ENCODE measurements at places on chromosomes 5 and 9. TPM values are rescaled to one million over a fixed set of nuclear protein-coding genes. Genes with fewer than 3 reads are reported as not detected.
A peak's percentile ranks its signal among the peaks of the same experiment; 100 is the strongest.

Gene SPDL1
- total RNA-seq, result 167 TPM

GRCh38 chr5:138990986-138991590 is 116.0 kb upstream of the LRRTM2 start:
- no peak for DNase-seq

DNA sequence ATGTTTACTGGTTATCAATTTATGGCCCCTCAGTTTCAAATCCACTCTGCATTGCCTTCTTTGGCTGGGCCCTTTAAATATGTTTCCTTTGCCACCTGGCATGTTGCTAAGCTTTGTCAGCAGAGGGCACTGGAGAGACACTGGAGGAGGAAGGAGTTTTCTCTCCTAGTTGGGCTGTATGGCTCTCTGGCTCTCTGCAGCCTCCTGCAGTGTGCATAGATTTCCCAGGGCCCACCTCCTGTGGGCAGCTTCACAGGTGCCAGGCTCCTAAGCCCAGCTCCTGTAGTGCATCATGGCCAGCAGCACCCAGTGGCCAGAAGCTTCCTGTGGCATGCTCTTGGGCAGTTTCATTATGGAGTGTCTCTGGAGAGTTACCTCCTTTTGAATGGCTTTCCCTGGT is 23.3 kb downstream of the CAVIN4 start:
- DNase-seq, result peak; percentile 70

GRCh38 chr5:115168829-115169486 is 750 bp downstream of the TRIM36 start:
- DNase-seq, result no peak

DNA sequence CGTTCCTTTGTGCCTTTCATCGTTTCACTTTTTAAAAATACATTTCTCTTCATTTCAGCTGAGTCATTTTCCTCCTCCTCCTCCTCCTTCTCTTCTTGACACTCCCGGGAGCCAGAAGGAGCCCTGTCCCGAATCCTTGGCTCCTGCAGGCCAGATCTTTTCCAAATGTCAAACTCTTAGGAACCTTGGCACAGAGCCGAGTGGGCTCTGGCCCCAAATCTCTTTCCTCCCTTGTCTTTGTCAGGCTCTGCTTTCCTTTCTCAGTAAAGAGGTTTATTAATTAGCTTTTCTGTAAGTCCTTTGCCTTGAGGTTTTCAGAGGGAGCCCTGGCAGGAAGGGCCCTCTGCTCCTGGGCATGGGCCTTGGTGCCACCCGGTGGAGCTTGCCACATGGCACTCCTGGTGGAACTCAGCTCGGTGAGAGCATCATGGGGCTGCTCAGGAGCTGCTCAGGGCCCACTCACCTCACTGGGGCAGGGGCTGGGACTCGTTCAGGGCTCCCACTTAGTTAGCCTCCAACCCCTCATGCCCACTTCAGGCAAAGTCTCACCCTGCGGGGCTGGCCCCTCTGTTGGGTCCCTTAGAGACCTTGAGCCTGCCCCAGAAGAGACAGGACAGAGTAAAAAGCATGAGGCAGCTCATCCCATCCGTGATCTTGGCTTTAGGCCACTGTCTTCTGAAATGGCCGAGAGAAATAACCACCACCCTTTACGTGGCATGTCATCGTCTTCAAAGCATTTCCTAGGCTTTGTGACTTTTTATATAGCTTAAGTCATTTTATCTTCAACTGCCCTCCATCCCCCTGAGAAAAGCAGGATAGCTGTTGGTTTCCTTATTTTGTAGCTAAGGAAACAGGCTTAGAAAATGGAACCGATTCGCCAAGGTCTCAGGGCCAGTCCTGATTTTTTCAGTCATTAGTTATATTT is 17.1 kb downstream of the STC2 start:
- DNase-seq, result peak; percentile 55

GRCh38 chr5:127875235-127876021 is 172.2 kb downstream of the CCDC192 start:
- peak; percentile 89 for DNase-seq

Gene AHRR
- 49.1 TPM for total RNA-seq

Gene AK6
- total RNA-seq, result 51.6 TPM

- no peak for DNase-seq
These were observed 140.3 kb upstream of the CDH18 start for GRCh38 chr5:20128343-20128742.

GRCh38 chr9:79573412-79573923 is 1.7 kb downstream of the TLE4 start:
- DNase-seq, result peak; percentile 34

DNA sequence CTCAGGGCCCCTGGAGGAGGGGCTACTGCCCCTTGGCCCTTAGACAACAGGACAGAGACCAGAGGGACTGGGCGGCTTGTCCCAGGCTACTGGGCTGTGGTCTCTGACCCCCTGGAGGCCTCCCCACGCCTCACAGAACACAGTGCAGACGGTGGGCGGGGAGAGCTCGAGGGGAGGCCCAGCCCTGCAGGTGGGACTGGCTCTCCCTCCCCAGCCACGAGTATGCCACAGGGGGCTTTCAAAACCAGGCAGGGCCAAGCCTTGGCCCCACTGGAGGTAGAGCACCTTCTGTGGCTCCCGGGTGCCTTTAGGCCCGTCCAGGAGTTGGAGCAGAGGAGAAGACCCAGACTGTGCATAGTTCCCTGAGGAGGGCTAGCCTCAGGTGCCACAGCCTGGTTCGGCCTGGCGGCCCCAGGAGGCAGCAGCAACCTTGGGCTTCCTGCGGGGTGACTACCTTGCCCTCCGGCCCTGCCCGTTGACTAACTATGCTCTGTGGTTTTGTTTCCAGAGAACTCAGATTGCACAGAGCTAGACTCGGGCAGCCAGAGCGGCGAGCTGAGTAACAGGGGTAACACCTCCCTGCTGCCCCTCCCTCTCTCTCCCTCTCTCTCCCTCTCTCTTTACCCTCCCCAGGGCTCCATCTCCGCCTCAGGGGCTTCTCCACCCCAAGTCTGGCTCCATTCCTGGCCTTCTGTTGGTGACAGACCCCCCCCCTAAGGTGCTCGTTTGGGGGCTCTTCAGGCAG is 15.5 kb downstream of the CARD19 start:
- peak; percentile 98 for DNase-seq

DNA sequence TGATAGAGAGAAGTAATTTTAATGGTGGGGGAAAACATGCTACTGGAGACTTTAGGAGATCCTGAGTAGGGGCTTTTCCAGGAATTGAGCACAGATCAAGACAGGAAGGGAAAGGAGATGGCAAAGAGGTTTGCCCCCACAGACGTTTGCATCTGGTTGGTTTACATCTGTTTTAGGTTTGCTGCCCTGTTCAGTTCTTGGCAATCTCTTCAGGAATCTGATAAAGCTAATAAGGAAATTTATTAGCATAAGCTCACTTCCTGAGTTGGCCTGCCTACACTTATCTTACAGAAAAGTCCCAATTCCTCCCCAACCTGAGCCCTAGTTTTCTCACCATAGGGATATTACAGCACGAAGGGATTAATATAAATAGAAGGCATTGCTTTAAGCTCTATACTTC is 3.4 kb upstream of the CFAP95 start:
- DNase-seq, result no peak

DNA sequence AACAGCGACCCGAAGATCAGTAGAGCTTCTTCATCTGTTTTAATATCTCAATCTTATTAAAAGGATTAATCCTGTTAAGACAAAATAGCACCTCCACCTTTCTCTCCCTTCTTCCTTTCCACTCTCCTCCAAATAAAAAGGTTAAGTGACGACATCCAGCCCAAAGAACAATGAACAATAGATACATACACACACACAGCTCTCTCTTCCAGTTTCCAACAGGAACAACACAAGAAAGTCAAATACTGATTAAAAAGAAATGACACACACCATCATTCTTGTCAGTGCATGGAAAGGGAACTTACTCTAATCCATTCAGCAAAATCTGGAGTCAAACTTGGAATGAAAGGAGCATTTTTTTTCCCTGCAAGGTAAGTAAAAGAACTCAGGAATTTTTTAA is 2.8 kb downstream of the ARL15 start:
- no peak for DNase-seq

- DNase-seq, result no peak
These were observed 23.2 kb downstream of the STX17 start for GRCh38 chr9:99929652-99930051.

GRCh38 chr5:39698838-39699560 is 274.2 kb upstream of the DAB2 start:
- no peak for DNase-seq

Gene SHOC1
- total RNA-seq, result 0.02 TPM

GRCh38 chr5:180251141-180251540 is 40.7 kb downstream of the MAPK9 start:
- DNase-seq, result no peak

- peak; percentile 99 for DNase-seq
These were observed 211.5 kb downstream of the SEC61B start for GRCh38 chr9:99433555-99433954.

Gene CAMK2A
- 0.17 TPM for total RNA-seq

GRCh38 chr5:133749331-133749985 is 137.1 kb upstream of the FSTL4 start:
- DNase-seq, result peak; percentile 32

- DNase-seq, result no peak
These were observed 699.0 kb downstream of the BRINP1 start for GRCh38 chr9:118670011-118670953.

DNA sequence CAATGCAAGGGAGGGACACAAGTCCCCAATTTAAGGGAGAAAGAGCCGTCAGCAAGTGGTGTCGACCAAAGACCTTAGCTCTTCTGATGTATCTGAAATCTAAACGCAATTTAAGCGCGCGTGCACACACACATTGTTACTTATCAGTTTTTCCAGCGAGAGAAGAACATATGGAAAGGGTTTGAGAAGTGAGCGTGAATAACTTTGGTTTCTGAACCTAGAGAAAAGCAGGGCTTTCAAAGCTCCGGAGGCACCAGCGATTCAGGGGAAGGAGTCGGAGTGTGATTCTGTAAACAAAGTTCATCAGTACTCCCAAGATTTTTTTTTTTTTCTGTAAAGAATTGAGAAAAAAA is 191.8 kb downstream of the MEF2C start:
- no peak for DNase-seq

Gene SEMA4D
- 14.2 TPM for total RNA-seq

Gene OLFML2A
- total RNA-seq, result 2.4 TPM

Gene IL9
- total RNA-seq, result not detected

Gene KLF9
- 20.7 TPM for total RNA-seq

DNA sequence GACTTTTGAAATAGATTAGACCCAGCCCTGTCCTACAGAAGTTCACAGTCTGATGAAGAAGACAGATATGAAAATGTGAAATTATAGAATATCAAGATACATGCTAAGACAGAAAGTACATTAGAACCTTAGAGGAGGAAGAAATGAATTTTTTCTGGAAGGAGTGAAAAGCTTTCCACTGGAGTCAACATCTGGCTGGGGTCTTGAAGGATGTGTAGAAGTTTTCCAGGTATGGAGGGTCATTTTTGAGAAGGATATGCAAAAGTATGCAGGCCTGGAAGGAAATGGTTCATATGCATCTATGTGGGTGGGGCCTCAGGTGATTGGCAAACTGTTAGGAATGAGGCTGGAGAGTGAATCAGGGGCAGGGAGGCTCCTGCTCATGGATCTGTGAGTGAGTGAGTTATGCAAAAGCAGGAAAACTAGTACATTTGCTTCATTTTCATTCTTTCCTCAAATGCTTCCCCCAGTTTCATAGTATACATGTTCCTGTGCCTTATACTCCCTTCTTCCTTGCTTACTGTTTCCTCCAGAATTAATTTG is 142.3 kb downstream of the GRIA1 start:
- no peak for DNase-seq

Gene TAF11L8
- not detected for total RNA-seq

Gene RGS7BP
- not detected for total RNA-seq

DNA sequence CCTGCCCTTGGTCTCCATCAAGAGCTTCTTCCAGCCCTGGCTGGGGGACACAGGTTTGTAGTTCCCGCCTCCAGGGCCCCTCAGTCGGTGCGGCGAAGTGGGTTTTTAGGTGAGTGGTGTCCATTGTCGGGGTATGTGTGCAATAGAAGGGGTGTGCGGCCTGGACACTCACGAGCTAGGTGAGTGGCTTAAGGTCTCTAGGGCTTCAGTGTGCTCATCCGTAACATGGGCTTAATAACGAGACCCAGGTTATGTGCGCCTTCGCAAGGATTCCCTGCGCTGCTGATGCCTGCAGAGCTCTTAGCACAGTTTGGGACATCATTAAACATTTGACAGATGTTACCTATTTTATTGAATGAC is 656 bp downstream of the CEP78 start:
- DNase-seq, result peak; percentile 34

DNA sequence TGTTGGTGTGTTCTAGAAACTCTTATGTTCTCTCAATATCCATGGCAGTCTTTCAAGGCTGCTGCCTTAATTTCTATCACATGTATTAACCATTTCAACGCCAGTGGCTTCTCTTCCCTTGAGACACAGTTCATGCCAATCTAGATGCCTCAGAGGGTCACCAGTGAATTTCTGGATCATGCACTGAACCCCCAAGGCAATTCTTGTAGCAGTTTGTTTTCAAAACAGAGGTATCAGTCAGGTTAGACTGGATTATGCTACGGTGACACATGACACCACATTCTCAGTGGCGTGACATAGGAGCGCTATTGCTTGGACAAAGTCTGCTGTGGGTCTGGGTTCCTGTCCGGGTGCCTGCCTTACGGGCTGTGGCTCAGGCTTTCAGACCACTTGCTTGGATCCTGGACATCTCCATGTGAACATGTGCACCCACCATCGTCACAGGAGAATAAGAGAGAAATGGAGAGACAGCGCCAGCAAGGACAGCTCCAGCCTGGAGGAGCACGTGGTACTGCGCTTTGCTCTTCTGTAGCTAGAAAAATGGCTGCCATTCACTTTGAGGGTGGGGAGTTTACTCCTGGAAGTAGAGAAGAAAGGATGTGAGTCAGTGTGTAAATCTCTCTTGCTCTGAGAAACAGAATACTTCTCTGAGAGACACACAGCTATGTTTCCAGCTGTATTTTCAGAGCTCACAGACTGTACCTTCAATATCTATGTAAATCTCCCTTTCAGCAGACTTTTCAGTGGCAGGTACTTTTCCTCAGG is 329.3 kb upstream of the ADCY2 start:
- no peak for DNase-seq

DNA sequence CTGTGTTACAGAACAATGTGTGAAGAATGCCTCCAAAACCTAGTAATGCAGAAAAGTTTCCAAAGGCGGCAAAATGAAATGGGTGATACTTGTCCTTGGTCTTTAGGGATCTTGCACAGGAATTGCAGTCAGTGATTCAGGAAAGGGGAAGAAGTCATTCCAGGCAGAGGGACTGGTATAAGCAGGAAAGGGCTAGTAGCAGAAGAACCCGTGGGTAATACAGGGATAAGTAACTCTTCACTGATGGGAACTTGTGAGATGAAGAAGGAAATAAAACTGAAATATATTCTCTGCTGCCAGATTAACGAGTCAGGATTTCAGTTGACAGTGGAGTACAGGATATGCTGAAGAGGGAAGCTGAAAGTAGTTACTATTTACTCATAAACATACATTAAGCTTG is 1.2 kb downstream of the SRFBP1 start:
- peak; percentile 8 for DNase-seq

Gene APBA1
- total RNA-seq, result 0.69 TPM

GRCh38 chr9:111144741-111145140 is 106.5 kb upstream of the LPAR1 start:
- no peak for DNase-seq

Gene FAM200C
- total RNA-seq, result 11.3 TPM

- DNase-seq, result no peak
These were observed 11.2 kb downstream of the RICTOR start for GRCh38 chr5:39063037-39063436.

GRCh38 chr9:14220256-14220655 is 93.7 kb downstream of the NFIB start:
- no peak for DNase-seq

Gene NHP2
- 188 TPM for total RNA-seq
